ENCODE measurements at places on chromosomes 1 and 21. TPM values are rescaled to one million over a fixed set of nuclear protein-coding genes. Genes with fewer than 3 reads are reported as not detected.

The COL16A1 gene
- total RNA-seq: 5.3 TPM

The TRIM45 gene
- total RNA-seq: 3.0 TPM

The KCNE1 gene
- total RNA-seq: 0.29 TPM

The ANXA9 gene
- not detected for total RNA-seq

The WLS gene
- total RNA-seq: 118 TPM

The CRYBG2 gene
- total RNA-seq: not detected

The IL12RB2 gene
- not detected for total RNA-seq

The PRRX1 gene
- total RNA-seq: 0.93 TPM

The UHMK1 gene
- 47.0 TPM for total RNA-seq

The LCE1A gene
- total RNA-seq: not detected

The PPIAL4G gene
- total RNA-seq: not detected

The CPTP gene
- total RNA-seq: 56.5 TPM

The RUSC1 gene
- total RNA-seq: 22.3 TPM

The VPS72 gene
- total RNA-seq: 58.2 TPM
